Activated effector memory CD4-positive, alpha-beta T cell treated with anti-CD3 and anti-CD28 coated beads, Interleukin-2, amount 50 U/mL, for 16 hours (primary cell): ENCODE measurements at places on chromosomes 12 and 14.

DNA sequence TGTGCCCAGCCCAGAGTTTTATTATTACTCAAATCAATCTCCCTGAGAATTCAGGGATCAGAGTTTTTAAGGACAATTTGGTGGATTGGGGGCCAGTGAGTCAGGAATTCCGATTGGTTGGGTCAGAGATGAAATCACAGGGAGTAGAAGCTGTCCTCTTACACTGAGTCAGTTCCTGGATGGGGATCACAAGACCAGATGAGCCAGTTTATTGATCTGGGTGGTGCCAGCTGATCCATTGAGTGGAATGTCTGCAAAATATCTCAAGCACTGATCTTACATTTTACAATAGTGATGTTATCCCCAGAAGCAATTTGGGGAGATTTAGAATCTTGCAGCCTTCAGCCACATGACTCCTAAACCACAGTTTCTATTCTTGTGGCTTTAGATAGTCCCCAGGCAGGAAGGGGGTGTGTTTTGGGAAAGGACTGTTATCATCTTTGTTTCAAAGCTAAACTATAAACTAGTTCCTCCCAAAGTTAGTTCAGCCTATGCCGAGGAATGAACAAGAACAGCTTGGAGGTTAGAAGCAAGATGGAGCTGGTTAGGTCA lies 89.1 kb upstream of the CNOT2 start:
- DNase-seq, result no peak

DNA sequence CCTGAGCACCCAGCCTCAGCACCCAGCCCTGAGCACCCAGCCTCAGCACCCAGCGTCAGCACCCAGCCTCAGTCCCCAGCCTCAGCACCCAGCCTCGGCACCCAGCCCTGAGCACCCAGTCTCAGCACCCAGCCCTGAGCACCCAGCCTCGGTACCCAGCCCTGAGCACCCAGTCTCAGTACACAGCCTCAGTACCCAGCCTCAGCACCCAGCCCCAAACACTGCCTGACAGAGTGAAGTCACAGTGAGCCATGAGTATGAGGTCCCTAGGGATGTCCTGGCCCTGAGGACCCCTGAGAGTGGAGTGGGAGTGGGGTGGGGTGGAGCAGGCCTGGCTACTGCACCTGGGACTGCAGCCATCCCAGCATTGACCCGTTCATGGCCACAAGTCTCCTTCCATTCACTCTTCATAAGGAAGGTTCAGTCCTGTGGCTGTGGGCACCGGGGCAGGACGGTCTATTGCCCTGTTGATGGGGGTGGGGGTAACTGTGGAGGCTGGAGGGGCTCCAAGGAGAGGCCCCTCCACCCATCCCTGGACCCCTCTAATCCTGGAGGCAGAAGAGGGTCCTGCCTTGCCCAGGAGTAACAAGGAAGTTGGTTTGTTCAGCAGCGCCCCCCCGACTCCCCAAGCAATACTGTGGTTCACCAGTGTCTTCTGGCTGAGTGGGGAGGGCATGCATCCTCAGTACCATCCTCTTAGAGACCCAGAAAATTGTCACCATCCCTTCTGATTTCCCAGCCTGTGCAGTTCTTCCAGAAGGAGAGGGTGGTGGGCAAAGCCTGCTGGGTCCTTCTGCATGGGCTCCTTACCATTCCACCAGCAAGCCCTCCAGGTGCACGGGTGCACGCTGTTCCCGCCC lies 140.5 kb downstream of the ADGRD1 start:
- peak; percentile 50 for DNase-seq

DNA sequence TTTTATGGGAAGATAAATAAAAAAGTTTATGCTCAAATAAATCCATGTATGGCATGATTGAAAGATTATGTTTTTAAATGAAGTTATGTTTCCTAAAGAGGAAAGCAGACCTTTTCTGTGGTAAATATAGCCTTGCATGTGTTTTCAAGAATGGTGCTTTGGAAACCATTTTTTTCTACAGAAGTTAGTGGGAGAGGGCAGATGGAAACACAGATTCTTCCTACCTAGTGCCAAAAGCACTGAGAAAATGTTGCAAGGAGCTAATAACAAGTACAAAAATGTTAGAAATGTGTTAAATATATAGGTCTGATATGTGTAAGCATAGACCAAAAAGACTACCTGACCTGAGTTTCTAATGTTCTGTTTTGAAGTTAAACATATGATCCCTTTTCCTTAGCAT lies 24.3 kb downstream of the TECPR2 start:
- no peak for DNase-seq

GRCh38 chr12:54201001-54201794 lies 12.4 kb upstream of the SMUG1 start:
- peak; percentile 89 for DNase-seq

GRCh38 chr12:18483698-18484325 lies 222.5 kb downstream of the PIK3C2G start:
- DNase-seq, result no peak

DNA sequence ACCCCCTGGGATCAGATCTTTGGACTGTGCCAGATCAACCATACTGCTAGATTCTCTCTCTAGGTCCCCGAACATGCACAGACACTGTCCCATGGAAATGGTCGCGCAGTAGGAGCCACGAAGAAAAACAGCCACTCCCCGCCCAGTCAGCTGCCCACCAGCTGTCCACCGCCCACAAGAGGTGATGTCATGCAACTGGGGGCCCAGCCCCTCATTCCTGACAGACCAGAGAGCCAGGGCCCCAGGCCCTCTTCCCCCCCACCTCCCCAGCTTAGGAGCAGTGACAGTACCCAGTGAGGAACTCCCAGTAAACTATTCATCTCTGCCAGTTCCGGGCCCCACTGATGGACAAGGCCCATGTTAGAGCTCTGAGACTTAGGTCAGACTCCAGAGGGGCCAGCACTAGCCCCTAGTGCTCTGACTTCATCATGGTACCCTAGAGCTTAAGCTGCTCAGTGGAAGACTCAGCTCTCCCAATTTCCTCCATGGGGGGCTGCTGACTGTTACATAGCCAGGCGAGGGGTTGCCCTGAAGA lies 3.7 kb upstream of the TAMALIN start:
- no peak for DNase-seq

- no peak for DNase-seq
Measured at GRCh38 chr14:93654599-93654998, 133.7 kb downstream of the PRIMA1 start.

DNA sequence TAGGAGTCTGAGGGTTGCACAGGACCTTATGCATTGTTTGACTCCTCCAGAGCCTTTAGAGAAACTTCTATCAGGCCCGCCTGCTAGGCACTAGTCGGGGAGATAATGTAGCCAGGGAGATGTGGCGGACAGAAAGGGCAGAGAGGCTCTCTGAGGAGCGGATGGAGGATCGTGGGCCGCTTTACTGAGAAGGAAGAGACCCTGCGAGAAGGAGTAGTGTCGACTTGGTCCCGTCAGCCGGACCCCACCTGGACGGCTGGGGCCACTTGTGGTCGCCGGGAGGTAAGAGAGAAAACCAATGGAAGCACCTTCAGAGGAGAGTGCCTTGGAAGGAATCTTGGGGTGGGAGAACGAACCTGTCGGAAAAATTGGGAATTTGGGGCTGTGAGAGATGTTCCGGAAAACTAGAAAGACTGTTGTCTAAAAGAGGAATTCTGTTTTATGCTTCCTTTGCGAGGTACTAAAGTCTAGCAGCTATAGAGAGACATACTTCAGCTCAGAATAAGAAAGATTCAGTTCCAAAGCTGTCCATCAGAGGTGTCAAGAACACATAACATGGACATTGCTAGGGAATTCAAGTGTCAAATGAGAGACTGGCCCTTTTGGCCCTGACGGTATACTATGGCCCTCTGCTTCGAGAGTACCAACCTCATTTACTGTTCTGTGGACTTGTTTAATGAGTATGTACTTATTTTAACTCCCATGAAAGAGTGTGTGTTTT lies 660 bp upstream of the MCRS1 start:
- DNase-seq, result peak; percentile 16

GRCh38 chr12:98446682-98447081 lies 68.7 kb upstream of the TMPO start:
- no peak for DNase-seq

- DNase-seq, result peak; percentile 97
Measured at GRCh38 chr14:31420319-31421111, at the start of gene HEATR5A. HEATR5A (minus strand) TSS chr14:31420550; CDS start chr14:31402975, 17,575 bp downstream.

- no peak for DNase-seq
Measured at GRCh38 chr14:84036840-84037239, 1493.1 kb upstream of the FLRT2 start.

DNA sequence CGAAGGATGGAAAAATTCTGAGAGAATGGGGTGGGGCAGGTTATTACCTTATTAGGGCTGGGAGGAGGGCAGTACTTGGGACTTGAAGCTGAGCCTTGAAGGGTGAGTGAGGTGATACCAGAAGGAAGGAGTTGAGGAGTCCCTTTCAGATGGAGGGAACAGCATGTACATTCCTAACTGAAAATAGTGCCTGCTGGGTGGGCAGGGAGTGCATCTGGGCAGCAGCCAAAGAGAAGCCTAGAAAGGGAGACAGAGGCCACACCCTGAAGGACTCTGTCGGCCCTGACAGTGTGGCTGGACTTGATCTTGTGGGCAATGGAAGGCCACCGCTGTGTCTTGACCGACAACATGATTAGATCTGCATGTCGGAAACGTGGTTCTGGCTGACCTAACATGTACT lies 147.6 kb downstream of the NDUFA12 start:
- DNase-seq, result no peak

DNA sequence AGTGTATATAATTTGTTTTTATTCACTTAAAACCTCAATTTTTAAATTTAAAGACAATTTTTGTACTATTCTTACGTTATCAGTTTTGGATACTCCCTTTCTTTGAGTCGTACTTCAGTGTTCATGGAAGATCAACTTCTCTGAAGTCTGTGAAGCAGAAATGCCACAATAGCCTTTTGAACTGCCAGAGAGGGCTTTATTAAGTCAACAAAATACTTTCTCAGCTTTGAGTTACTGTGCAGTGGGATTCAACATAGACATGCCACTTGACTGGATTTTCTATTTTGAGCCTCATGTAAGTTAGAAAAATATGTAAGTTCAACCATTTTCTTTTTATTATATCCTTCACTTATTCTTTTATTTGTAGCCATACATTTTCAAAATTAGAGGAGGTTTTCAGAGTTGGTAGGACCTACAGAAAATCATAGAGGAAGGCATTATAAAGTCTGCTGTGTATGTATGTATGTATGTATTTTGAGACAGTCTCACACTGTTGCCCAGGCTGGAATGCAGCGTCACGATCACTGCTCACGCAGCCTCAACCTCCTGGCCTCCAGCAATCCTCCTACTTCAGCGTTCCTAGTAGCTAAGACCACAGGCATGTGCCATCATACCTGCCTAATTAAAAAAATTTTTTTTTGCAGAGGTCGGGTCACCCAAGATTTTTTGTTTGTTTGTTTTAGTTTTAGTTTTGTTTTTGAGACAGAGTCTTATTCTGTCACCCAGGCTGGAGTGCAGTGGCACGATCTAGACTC lies 31.3 kb upstream of the BCAT1 start:
- no peak for DNase-seq

GRCh38 chr12:810671-811415 lies 58.5 kb downstream of the WNK1 start:
- DNase-seq, result peak; percentile 78

DNA sequence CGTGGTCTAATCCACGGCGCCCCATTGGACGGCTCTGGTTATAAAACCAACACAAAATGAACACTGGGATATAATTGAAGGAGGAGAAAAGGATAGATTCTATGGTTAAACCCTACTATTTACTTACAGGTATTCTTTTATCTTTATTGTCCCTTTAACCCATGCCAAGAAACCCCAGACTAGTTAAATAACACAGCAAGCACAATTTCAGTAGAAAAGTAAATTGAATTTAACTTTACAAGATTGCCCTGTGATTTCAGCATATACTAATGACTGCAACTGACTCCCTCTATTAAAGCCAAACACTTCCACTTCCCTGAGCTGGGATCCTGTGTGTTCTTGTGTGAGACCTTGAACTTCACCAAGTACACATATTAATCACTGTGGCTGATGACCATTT lies 45.3 kb downstream of the BCL11B start:
- no peak for DNase-seq

- no peak for DNase-seq
Measured at GRCh38 chr14:25400607-25401206, 350.8 kb upstream of the STXBP6 start.

- no peak for DNase-seq
Measured at GRCh38 chr12:57454213-57454565, 918 bp upstream of the INHBE start.

DNA sequence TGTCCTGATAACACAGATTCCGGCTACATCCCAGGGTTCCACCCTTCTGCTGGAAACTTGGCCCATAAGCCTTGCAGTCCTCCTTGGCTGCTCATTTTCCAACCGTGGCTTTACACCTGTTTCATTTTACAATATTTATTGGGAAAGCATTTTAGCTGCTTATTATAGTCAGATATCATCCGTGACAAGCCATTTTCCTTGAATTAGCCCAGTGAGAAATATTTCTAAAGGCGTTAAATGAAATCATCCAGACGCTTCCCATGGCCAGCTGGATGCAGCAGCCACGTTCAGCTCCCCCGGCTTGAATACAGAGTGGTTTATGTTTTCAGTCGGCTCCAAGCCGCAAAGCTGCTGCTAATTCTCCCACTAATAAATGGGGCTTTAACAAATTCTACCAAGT lies 245.0 kb upstream of the PELI2 start:
- no peak for DNase-seq

DNA sequence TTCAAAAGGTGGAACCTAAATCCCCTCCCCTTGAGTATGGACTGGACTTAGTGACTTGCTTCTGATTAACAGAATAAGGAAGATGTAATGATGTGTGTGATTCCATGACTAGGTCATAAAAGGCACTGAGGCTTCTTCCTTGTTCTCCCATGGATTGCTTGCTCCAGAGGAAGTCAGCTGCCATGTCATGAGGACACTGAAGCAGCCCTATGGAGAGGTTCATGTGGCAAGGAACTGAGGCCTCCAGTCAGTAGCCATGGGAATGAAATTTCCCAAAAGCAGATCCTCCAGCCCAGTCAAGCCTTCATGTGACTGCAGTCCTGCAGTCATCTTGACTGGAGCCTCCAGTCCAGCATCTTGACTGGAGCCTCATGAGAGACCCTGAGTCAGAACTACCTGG lies 10.7 kb downstream of the TMBIM4 start:
- DNase-seq, result no peak

DNA sequence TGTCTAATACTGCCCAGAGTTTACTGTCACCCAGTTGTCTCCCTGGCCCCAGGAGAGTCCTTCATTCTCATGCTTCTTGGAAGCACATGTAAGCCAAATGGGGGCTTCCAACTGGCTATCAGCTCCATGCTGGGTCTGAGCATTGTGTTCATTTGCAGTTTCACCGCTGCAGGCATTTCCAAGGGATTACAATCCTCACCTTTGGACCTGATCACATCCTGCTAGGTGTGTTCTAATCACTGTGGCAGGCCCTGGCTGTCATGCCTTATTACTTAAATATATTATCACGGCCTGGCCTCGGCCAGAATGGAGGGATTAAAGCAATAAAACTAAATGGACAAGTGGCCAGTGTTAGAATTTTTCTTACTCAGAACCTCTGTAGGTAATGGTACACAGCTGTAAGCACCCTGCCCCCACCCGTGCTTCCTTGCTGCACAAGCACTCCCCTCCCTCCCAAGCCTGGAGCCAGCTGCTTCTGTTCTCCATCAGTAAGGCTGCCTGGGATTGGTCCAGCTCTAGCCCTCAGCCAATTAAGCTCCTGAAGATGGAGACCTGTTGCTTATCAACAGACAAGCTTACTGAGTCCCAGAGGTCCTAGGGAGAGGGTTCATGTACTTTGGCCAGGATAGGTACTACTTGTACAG lies 175.9 kb upstream of the RBM19 start:
- DNase-seq, result no peak
